ENCODE measurements at places on chromosomes 7 and 10.

- no peak for DNase-seq
Measured at GRCh38 chr10:49056356-49056755, 59.0 kb downstream of the VSTM4 start.

- DNase-seq = no peak
Measured at GRCh38 chr7:12623885-12624498, 53.5 kb downstream of the SCIN start.

- DNase-seq = no peak
Measured at GRCh38 chr10:113967126-113967525, 76.5 kb upstream of the ADRB1 start.

DNA sequence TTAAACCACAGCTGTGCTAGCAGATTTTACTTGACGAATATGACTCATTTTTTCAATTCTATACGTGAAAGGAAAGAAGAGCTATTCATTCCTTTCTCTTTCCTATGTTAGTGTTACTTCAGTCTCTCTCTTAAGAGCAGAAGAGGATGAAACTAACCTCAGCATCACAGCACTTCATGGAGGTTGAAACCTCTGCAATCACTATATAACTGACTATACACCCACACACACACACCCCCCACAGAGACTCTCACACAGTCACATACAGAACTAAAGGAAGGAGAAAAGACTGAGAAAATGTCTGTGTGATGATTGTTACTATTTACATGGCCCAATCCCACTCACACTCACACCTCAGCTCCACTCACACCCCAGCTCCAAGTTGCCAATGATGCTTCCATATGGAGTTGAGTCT lies 104.2 kb downstream of the KIF20B start:
- no peak for DNase-seq

GRCh38 chr7:106827626-106828025 lies 37.5 kb upstream of the PIK3CG start:
- DNase-seq = no peak

DNA sequence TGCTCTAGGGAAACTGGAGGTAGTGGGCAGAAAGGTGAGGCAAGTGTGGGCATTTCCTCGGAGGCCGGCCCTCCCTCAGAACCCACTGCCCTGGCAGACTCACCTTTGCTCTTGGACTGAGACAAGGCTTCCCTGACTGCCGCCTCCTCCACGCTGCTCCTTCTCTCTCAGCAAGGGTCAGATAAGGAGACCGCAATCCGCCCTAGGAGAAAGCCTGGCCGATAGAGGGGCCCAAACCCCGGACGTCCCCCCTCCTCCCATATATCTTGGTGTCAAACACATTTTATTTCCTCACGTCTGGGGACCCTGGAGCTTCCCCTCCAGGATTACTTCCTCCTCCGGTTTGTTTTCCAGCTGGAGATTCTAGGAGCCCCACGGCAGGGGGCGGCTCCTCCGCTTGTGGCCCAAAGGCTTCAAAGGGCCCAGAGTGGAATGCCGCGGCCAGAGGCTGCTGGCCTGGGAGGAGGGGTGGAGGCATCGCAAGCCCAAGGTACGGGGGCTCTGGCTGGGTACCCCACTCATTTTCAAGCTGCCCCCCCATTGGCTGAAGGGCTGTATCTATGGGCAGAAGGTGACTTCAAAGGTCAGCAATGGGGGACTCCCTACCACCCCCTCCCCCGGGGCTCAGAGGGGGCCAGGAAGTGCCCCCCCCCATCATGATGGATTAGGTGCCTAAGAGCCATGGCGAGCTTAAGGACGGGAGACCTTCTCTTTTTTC lies 31.7 kb upstream of the LBX1 start:
- no peak for DNase-seq

- DNase-seq = no peak
Measured at GRCh38 chr7:128318691-128319090, 25.0 kb downstream of the RBM28 start.

GRCh38 chr10:60733517-60733822 lies 44.8 kb upstream of the CDK1 start:
- DNase-seq = no peak

- peak; percentile 42 for DNase-seq
Measured at GRCh38 chr7:36192053-36192824, 39.2 kb downstream of the EEPD1 start.

- DNase-seq = no peak
Measured at GRCh38 chr7:74568658-74569057, 88.9 kb upstream of the GTF2I start.

- no peak for DNase-seq
Measured at GRCh38 chr7:136020556-136020955, 43.4 kb upstream of the MTPN start.

DNA sequence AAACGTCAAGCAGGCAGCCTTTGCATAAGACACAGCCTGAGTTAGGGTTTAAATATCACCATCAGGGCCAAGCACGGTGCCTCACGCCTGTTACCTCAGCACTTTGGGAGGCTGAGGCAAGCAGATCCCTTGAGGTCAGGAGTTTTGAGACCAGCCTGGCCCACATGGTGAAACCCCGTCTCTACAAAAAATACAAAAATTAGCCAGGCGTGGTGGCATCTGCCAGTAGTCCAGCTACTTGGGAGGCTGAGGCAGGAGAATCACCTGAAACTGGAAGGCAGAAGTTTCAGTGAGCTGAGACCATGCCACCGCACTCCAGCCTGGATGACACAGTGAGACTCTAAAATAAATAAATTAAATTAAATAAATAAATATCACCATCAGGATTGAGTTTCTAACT lies 33.0 kb downstream of the SRPK2 start:
- no peak for DNase-seq

DNA sequence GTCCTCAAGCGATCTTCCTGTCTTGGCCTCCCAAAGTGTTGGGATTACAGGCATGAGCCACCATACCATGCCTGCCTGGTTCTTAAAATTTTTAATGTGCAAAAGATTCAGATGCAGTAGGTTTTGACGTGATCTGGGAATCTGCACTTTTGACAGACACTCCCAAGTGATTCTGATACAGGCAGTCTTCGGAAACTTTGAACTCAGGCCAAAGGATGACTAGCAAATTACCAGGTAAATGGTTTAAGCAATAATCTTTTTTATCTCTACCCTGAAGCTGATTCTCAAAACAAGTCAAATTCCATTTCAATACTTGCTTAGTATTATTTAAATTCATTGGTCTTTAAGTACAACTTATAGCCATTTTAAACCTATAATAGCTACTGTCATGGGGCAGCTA lies 2.6 kb upstream of the ADO start:
- no peak for DNase-seq

DNA sequence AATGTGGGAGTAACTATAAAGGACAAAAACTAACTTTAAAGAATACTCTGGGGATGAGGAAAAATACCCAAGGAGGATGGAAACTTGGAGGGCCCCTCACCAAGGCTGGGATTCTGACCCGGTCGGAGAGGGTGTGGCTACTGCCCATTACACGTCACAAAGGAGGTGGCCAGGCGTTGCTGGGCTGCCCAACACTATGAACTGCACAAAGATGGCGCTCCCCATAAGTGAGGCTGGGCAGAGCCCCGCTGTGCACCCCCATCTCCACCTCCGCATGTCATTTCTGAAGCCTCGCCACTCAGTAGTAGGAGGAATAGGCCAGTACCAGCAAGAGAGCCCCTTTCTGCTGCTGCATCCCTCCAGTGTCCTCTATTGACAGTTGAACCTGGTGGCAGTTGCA lies 290.1 kb upstream of the ZNF32 start:
- DNase-seq = no peak

DNA sequence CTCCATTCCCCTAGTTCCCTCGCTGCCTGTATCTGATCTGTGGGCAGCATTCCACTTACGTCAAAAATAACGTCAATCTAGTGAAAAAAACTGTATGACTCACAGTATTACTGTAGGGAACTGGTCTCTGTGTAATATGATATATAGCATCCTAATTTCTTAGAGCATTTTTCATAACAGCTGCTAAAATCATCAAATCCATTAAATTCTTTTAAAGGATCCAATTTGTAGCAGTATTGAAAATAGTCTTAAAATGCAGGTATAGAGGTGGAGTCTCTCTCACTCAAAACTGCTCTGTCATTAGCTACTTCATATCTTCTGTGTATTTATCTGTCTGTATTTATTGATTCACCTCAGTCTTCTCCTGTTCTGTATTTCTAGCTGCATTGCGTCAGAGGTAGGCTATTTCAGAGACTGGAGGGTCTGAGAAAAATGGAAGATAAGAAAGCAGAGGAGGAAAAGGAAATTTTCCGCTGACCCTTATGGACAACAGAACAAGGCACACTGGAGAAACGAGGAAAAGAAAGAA lies 59.9 kb downstream of the PON1 start:
- DNase-seq = no peak

- DNase-seq = peak; percentile 71
Measured at GRCh38 chr7:45088821-45089340, at the start of gene NACAD. NACAD (minus strand) TSS chr7:45088969; CDS start chr7:45088894, 75 bp downstream.

DNA sequence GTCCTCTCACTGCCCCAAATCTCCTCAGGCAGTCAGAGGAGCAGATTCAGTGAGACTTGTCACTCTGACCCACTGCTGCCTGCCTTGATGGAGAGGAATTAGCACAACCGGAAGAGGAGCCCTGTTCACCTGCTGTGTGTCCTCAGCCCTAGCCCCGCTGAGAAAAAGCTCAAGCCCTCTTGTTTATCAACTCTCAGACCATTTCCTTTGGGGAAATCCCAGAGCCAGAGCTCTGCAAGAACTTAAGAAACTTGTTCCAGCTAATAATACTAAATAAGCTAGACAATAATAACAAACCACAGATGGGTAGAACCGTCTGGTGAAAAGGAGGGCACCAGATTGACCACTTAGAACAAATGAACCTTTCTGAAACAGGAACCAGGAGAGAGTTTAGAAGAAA lies 37.7 kb upstream of the ITGB1 start:
- no peak for DNase-seq

DNA sequence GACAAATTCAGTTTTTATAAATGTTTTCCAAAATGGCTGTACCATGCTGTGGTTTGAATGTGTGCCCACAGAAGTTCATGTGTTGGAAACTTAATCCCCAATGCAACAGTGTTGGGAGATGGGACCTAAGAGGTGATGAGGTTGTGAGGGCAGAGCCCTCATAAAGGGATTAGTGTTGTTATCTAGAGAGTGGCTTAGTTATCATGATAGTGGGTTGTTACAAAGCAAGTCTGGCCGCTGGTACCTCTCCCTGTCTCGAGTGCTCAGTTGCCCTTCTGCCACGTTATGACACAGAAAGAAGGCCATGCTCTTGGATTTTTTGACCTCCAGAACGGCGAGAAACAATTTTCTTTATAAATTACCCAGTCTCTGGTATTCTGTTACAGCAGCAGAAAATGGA lies 119.0 kb downstream of the BTAF1 start:
- no peak for DNase-seq

GRCh38 chr7:26593896-26594295 lies 270.5 kb downstream of the SKAP2 start:
- no peak for DNase-seq

- no peak for DNase-seq
Measured at GRCh38 chr10:114115661-114116445, 58.1 kb downstream of the CCDC186 start.

DNA sequence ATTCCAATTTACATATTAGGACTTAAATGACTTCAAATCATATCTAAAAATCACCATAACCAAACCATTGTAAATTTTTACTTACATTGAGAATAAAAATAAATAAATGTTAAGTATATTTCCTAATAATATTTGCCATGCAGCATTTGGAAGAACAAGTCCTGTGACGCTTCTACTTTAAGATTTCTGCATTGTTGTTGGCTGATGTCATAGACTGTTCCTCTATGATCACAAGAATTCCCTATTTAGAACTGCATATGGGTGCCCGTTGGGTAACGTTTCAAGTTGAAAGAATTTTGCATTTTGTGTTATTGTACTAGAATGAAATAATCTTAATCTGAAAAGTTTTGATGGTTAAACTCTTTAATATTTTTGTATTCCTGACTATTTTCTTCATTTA lies 5.1 kb upstream of the ITGB1 start:
- DNase-seq = no peak

DNA sequence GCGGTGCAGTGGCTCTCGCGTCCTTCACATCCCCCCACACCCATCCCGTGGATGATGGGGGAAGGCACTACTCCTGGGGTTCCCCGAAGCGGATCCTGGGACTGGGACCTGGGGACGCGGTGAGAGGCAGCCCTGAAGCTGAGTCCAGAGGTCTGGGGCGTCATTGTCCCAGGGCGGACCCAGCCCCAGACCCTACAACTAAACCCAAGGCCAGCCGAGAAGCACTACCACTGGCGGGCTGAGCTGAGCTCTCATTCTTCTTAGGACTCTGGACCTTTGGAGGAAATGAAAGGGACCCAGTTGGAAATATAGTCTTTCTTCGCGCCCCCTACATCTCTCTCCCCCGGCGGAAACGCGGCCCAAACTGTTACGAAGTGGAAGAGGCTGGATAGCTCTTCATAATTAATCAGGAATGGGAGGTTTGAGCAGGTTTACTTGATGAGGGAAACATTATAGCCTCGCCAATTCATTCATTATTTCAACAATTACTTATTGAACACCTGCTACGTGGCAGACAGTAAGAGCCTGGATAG lies 389 bp upstream of the FBXL15 start:
- no peak for DNase-seq

GRCh38 chr10:24313283-24313682 lies 104.3 kb downstream of the KIAA1217 start:
- DNase-seq = no peak

DNA sequence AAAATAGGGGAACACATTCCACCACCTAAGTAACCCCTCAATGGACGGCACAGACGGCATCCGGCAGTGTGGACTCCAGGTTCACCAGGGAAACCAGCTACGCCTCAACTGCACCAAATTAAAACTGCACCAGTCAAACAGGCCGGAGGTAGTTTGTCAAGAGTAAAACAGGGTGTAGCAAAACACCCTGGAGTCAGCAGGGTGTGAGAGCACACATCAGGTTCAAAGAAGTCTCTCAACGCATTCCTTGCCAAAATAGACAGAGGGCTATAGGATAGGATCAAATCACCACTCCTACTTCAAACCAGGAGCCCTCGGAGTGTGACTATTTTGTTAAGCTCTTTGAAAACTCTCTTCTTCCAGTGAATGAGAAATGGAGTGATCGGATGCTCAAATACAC lies 135.9 kb downstream of the PARD3 start:
- no peak for DNase-seq

DNA sequence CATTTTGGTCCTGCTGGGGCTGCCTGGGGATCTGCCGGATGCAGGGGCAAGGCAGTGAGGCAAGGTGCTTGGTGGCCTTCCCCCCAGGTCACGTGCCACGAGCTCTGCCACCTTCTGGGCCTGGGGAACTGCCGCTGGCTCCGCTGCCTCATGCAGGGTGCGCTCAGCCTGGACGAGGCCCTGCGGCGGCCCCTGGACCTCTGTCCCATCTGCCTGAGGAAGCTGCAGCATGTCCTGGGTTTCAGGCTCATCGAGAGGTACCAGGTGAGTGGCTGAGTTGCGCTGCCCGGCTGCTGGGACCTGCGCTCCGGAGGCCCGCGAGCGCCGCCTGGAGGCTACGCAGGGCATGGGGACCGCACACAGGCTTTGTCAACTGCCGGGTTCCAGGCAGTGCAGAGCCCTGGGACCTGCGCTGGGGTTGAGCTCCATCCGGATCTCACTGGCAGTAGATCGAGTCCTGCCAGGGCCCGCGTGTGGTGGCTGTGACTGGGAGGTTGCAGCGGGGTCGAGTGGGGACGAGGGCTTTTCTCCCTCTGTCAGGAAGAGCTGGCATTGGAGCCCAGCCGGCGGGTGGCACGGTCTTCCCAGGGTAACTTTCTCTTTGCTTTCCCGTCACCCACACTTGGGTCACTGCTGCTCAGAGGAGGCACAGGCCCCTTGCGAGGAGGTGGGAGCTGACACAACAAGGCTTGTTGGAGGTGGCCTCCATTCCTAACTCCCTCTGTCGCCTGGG lies 21.7 kb downstream of the AMZ1 start:
- peak; percentile 85 for DNase-seq

GRCh38 chr7:4234498-4234855 lies 447.6 kb upstream of the FOXK1 start:
- no peak for DNase-seq

Data from heart left ventricle (tissue), 16 donors.